ENCODE measurements at places on chromosomes 12 and 14.
A peak's percentile ranks its signal among the peaks of the same experiment; 100 is the strongest.

DNA sequence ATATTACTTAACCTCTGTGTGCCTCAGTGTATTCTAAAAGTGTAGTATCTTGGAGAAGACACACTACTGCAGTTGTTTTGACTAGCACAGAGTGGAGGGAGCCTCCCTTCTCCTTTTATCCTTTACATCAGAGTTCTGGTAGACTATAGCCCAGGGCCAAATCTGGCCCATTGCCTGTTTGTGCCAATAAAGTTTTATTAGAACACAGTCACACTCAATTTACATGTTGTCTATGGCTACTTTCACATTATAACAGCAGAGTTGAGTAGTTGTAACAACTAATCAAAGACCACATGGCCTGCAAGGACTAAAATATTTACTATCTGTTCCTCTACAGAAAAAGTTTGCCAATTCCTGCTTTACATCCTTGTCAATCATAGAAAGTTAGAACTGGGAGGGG, 27.7 kb upstream of the IGF1 start:
- no peak for DNase-seq

- DNase-seq, result no peak
Observed at GRCh38 chr14:52121441-52121840, 52.6 kb upstream of the NID2 start.

DNA sequence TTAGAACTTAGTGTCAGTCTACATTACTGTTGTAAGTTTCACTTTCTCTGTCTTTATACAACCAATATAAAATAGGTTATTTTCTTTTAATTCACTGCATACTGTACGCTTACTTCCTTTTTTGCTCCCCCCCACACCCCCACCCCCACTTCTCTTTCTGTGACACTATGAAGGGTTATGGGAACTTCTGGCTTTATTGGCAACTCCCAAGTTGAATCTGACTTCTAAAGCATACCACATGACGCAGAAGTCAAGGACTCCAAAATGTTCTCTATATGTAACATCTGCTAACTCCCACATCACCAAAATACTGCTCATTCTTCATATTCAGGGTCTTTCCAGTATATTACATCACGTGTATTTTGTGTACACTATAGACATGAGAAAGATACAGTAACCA, 81.2 kb upstream of the ATXN7L3B start:
- DNase-seq, result no peak

DNA sequence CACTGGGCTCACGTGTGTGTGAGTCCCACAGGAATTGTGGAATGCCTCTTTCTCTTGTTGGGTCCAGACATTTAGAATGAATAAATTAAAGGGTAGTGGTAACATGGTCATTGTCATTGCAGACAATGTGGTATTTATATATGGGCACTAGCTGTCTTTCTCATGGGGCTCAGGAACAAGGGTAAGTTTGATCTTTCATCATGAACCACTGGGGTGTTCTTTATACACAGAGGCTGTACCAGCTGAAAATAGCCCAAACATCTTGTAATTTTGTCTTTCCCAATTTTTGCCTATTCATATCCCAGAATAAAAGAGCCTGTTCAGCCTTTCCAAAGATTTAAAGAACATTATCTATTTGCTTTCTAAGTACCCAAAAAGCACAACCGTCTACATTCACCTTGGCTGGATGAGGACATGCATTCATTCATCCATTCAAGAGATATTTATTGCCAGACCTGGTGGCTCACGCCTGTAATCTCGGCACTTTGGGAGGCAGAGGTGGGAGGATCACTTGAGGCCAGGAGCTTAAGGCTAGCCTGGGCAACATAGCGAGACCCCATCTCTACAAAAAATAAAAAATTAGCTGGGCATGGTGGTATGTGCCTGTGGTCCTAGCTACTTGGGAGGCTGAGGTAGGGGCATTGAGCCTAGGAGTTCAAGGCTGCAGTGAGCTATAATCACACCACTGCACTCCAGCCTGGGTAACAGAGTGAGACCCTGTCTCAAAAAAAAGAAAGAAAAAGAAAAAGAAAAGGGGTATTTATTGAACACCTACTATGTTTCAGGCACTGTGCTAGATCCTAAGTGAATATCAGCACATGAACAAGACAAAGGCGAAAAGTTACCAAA, 4.4 kb upstream of the FOS start:
- no peak for DNase-seq

GRCh38 chr12:92675092-92675865, 27.5 kb upstream of the PLEKHG7 start:
- no peak for DNase-seq

DNA sequence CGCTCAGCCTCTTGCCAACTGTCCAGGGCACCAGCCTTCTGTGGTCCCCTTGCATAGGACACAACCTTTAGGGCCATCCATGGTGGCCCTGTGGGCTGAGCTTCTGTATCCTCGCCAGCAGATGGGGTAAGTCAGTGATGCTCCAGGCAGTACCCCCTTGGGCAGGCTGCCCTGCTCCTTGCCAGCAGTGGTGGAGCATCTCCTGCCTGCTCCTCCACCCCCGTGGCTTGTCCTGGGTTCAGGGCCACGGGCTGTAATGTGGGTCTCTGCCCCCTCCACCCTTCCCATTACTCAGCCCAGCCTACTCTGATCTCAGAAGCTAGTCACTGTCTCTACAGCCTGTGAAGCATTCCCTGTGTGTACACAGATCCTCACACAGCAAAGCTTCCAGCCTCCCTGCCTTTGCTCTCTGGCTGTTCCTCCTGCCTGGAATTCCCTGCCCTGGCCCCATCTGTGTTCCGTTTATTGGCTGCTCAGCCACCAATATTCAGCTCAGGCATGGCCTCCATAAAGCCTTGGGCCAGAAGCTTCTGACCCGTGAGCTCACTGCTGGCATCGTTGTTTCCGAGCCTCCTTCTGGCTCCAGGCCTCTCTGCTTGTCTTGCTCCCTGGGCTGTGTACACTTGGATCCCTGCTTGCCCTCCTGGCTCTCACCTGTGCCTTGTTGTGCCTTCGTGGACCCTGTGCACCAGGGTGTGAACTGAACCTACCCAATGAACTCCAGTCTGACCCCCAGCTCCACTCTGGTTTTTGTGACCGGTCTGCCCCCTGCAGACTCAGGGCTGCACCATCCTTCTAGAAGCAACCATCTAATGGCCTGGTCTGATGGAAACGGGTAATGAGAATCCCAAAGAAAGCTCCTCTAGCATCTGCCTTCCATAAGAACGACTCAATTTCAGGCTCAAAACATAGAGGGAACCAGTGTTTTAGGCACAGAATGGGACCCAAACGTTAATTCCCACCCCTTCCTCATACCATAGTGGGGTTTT, 177.0 kb upstream of the PRMT8 start:
- no peak for DNase-seq

DNA sequence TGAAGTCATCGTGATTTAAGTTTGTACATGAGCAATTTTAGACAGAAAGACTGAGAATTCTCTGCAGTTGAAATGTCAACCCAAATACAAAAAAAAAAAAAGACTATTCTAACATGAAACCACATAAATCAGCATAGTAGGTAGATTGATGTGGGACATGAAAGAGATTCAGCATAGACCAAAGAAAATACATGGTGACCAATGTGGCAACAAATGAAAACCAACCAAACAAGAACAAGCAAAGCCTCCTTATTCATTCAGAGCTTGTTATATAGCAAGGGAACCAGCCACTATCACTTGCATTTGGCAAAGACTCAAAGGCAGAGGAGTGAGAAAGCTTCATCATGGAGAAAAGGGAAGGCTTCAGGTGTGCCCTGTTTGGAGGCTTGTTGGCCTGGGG, 144.4 kb upstream of the TMPO start:
- DNase-seq, result no peak

DNA sequence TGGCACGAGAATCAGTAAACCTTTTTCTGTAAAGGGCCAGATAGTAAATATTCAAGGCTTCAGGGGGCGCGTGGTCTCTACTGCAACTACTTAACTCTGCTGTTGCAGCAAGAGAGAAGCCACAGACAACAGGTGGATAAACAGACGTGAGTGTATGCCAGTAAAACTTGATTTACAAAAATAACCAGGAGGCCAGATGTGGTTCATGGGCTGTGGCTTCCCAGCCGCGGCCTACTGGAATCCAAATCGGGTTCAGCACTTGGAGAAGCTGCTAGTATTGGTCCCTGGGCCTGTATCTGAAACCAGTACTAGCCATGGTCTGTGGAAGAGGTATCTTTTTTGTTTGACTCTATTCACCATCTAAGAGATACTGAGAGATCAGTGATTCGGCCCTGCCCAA, 13.3 kb downstream of the PPP2R5C start:
- no peak for DNase-seq

- no peak for DNase-seq
Observed at GRCh38 chr12:52189376-52190174, 2.2 kb downstream of the KRT80 start.

DNA sequence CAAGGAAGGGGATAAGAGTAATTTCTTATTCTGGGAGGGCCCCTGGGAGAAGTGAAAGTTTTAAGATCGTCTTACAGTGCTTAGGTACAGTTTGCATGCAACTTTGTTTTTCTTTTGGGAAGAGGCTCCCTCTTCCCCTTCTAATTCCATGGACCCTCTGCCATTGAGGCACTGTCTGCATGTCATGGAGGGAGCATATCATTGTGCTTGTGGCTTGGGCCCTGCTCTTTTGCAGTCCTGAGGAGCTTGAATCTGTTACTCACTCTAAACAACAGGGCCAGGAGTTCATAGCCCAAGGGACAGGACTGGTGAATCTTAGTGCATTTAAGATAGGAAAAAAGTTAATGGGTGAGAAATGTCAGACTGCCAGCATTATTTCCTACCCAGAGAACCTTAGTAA, 2.3 kb downstream of the UBE3B start:
- DNase-seq, result no peak

GRCh38 chr14:73613419-73613963, 1.2 kb downstream of the ACOT6 start:
- DNase-seq, result no peak

DNA sequence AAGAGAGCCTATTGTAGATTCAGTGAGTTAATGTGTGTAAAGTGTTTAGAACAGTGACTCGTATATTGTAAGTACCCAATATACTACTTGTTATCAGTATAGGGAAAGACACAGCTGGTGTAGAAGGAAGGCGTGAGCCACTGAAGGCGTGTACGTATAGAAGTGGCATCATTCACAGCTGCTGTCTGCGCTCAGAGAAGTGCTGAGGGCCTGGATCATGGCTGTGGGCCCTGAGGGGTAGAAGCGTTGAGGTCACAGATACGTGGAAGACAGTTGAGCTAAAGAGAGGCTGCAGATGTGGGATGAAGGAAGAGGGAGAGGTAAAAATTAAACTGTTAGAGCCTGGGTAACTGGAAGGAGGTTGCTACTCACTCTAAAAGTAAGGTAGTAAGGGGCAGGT, 5.9 kb downstream of the C12orf75 start:
- DNase-seq, result no peak

- DNase-seq, result no peak
Observed at GRCh38 chr12:23704992-23705943, 244.2 kb downstream of the SOX5 start.

- peak; percentile 64 for DNase-seq
Observed at GRCh38 chr12:107092669-107093416, 506 bp downstream of the CRY1 start.

DNA sequence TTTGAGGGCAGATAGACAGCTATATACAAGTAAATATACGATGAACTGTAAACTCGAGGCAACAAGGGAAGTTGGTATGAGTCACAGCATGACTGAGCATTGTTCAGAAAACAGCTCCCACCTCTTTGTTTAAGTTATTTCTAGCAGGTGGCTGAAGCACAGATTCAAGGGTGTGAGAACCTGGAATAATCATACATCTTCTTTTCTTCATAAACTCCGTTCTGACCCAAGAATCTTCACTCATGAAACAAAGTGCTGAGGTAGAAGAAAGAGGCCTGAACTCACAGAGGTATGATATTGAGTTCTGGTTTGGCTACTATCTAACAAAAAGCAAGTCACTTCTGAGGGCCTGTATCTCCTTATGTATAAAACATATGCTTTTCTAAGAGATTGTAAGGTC, 364.1 kb upstream of the KITLG start:
- no peak for DNase-seq

GRCh38 chr12:42612231-42612613, 22.7 kb upstream of the PRICKLE1 start:
- no peak for DNase-seq

DNA sequence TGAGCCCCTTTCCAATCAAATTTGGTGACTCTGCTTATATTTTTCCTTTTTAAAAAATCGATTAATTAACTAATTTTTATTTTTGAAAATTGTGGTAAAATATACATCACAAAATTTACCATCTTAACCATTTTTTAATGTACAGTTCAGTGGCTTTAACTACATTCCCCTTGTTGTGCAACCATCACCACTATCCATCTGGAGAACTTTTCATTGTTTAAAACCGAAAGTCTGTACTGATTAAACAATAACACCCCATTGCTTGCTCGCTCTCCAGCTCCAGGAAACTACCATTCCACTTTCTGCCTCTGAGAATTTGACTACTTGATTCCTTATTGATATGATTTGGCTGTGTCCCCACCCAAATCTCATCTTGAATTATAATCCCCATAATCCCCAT, 283.4 kb downstream of the C12orf75 start:
- no peak for DNase-seq

GRCh38 chr12:106418970-106419369, 61.4 kb downstream of the POLR3B start:
- no peak for DNase-seq

DNA sequence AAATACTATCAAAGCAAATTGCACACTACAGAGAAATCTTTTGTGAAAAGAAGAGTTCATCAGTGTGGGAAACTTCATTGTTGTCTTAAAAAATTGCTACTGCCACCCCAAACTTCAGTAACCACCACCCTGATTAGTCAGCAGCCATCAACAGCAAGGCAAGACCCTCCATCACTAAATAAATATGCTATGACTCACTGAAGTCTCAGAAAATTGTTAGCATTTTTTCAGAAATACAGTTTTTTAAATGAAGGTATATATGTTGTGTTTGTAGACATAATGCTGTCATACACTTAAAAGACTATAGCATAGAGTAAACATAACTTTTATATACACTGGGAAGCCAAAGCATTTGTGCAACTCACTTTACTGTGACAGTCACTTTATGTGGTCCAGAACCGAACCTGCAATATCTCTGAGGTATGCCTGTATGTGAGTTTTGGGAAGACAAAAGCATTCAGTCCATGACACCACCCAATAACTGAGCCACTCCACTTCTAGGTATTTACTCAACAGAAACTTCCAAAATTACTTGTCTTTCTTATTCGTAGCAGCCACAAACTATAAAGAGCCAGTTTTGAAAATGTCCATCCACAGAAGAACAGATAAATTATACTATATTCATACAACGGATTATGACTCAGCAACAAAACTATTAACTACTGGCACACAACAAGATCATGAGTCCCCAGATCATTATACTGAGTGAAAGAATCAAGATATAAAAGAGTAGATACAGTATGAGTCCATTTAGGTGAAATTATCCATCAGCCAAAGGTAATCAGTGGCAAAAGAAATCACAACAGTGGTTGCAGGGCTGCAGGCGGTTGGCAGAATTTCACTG, 649.6 kb downstream of the BCL11B start:
- DNase-seq, result no peak

- no peak for DNase-seq
Observed at GRCh38 chr12:49033611-49034285, 15.2 kb upstream of the PRKAG1 start.

DNA sequence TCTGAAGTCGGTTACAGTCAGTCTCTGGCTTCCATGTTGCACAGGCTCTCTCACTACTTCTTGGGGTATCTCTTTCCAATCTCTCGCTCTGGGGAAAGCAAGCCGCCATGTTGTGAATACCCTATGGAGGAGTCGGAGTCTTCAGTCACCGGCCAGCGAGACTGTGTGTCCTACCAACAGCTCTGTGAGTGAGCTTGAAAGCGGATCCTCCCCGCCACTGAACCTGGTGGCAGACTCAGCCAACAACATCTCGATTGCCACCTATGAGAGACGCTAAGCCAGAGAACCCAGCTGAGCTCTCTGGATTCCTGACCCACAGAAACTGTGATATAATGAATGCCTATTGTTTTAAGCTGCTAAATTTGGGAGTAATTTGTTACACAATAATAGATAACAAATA, 51.5 kb downstream of the SLC15A4 start:
- DNase-seq, result no peak
